Activated CD8-positive, alpha-beta T cell treated with anti-CD3 and anti-CD28 coated beads, Interleukin-2, amount 10 ng/mL, durations not matched to agents 7 days and 5 days (primary cell): ENCODE measurements at places on chromosomes 4 and X.

DNA sequence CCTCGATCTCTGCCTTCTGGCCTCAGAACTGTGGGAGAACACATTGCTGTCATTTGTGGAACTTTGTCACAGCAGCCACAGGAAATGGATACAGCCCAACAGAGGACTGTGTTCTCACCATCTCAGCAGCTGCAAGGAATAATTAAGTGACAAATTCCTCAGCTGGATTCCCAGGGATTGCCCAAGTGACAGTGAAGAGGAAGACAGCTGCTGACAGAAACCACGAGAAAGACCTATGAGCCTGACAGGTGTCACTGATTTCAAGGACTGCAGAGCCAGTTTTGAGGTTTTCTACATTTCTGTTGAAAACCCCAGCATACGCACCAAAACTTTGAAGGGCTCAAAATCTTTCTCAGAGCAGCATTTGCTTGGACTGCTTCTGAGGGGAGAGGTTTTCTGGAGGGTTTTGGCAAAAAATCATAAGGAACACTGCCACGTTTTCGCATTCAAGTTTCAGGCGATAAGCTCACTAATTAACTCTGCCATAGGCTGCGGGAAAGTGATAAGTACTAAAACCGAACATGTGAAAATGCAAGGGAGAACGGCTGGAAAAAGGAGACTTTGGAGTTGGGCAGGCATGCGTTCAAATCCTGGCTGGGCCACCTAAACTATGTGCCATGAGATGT, 88.8 kb downstream of the DRD5 start:
- peak; percentile 35 for DNase-seq

GRCh38 chr4:38611676-38612075, 52.3 kb upstream of the KLF3 start:
- no peak for DNase-seq

DNA sequence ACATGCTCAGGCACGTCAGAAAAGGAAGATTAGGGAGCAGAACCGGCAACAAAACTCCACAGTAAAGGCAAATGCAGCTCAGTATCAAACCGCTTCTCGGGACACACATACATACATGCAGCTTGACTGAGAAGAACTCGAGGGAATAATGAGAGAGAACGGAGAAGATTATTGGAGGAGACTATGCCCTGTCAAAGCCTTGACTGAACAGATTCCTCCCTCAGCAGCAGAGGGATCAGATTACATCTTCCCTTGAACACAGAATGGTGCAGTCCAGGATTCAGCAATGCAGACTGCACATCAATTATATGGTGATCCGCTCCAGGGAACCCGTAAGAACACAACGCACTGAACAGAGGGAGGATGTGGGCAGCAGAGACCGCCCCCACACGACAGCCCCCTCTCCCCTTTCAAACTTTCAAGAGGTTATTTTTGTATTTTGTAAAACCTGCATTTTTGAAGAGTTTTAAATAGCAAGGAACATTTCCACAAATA, 183.2 kb downstream of the FBXW7 start:
- peak; percentile 41 for DNase-seq

DNA sequence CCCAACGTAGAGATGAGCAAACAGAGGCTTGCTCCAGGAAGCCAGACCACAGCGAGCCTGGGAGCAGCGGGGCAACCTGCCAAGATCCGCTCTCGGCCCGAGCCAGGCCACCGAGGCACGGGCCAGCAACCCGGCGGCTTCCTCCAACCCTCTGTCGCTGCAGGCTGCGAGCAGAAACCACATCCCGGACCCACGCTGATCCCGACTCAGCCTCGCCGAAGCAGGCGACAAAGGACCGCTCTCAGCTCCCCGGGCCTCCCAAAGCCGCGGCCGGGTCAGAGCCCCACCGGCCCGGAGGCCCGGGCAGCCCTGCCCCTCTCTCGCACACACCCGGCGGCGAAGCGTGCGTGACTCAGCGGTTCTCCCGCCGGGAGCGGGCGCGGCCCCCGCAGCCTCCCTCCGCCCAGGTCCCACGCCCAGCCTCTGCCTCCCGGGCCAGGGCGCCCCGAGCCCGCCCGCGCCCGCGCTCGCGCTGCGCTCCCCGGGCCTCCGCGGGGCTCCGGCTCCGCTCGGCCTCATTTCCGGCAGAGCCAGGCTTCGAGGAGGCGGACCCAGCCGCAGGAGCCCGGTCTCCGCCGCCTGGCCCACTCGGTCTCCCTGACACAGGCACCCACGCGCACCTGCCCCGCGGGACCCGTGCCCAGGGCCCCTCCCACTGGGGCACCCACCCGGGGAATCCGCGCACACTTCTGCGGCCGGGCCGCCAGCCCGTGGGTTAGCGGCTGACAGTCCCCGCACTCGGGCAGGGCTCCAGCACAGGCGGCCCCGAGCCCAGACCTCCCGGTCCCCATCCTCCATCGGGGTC, 1.7 kb downstream of the PPP2R2C start:
- peak; percentile 24 for DNase-seq

- no peak for DNase-seq
Observed at GRCh38 chrX:100830547-100830946, 10.4 kb downstream of the CSTF2 start.

DNA sequence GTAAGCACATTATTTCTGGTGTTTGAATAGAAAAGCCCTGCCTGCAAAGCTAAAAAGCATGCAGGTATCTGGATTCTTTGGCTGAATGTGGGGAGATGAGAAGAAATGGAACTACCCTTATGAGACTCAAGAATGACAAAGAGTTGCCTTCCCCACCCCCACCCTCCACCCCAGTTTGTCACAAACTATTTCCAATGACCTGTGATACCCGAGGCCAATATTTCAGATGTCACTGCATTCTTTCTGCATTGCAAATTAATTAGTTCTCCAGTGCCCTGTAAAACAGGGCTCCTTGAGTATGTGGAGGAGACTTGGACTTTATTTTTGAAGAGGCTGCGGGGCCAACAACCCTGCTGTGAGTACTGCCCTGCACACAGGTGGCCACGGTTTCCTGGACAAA, 116.4 kb downstream of the ZNF827 start:
- no peak for DNase-seq

DNA sequence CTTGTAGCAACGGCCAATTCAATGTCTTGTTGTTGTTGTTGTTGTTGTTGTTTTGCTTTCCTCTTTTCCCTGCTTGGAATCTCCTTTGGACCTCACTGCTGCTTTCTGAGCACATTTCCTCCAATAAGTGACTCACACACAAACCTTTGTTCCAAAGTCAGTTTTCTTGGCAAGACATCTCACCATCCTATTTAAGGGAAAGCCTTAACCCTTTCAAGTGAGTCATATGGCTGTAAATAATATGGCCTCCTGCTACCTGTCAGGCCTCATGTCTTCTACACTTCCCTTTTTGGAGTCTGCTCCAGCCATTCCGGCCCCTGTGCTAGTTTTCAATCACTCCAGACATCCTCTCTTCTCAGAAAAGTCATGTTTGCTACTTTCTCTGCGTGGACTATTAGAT, 79.5 kb upstream of the MAGEB10 start:
- DNase-seq: no peak

DNA sequence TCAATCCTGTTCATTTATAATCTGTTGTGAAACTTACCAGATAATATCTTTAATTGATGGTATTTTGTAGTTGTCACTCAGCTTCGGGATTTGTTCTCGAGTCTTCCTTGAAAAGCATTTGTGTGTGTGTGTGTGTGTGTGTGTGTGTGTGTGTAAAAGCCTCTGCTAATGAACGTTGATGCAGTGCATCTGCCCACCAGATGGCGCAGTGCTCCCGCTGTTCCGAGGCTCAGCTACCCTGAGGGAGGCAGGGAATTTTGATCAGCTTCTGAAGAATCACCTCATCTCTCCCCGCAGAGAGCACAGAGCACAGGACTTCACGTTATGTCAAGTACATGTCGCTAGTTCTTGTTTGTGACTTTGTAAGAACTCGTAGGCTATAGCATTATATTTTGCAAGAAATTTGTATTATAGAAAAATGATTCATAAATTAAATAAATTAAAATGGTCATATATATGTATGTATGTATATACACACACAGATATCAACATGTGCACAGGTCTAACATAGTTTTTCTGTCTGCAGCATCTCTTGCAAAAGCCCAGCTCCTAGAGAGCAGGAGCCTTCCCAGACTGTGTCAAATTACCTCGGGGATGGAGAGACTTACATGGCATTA, 316.7 kb upstream of the IGFBP7 start:
- DNase-seq: peak; percentile 49

DNA sequence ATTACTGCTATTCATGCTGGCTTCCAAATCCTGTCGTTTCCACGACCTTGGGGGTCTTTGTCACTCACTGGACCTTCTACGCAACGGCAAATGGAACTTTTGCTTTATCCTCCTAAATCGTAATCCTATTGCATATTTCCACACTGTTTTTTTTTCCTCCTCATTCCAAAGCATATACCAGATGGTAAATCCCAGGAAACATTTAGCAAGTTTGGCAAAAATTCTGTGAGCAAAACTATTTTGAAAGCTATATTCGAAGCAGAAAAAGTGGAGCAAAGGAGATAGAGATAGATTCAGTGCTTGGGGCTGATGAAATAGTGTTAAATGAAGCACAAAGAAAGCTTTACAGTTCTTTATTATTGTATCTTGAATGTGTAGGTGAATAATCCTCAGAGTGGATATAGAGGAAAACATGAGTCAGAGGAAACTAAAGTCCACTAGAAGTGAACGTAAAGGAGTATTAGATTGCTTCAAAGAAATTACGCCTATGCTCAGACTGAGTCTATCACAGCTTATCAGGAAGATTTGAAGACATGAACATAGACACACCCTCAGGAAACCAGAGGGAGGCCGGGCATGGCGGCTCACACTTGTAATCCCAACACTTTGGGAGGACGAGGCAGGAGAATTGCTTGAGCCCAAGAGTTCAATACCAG, 50.2 kb upstream of the FAM9A start:
- DNase-seq: no peak

GRCh38 chrX:12868747-12869146, 1.9 kb downstream of the TLR7 start:
- DNase-seq: no peak

GRCh38 chrX:71578253-71579135, at the start of gene GCNA:
Gene GCNA, plus strand, starts transcription at chrX:71578437. Its CDS starts 2,385 bp downstream, at chrX:71580822.
- DNase-seq: no peak

- DNase-seq: no peak
Observed at GRCh38 chr4:110442309-110442708, 33.6 kb upstream of the ENPEP start.

GRCh38 chrX:13081395-13082205, 37.2 kb upstream of the FAM9C start:
- no peak for DNase-seq

DNA sequence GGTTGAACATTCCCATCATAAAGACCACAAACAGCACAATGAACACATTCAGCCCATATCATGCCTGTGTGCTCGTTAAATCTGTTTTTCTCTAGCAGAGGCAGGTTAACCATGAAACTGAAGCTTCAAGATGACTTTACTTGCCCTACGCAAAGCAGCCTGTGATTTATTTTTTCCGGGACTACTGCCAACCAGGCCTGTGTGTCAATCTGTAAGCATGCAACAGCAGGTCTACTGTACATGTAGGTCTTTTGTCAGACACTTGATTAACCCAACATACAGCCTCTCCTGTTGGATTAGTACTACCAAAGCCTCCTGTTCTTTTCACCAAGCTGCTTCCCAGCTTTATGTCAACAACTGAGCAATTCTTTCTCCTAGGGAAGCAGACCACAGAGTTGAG, 85.5 kb upstream of the ACSL1 start:
- DNase-seq: no peak

GRCh38 chr4:80423553-80424224, 88.2 kb downstream of the CFAP299 start:
- no peak for DNase-seq

- no peak for DNase-seq
Observed at GRCh38 chrX:16319929-16320328, 152.6 kb downstream of the MAGEB17 start.

DNA sequence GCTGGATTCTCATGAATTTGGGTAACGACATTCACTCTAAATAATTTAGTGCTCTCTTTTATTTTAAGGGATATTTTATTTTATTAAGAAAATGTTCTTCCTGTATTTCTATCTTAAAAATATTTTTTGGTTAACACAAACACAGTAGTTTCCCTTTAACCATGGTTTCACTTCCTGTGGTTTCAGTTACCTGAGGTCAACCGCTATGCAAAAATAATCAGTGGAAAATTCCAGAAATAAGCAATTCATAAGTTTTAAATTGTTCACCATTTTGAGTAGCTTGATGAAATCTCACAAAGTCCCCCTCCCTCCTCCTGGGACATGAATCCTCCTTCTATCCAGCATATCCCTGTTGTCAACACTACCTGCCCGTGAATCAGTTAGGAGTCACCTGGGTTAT, 71.4 kb downstream of the GBA3 start:
- DNase-seq: no peak

- no peak for DNase-seq
Observed at GRCh38 chr4:10704430-10704810, 19.9 kb upstream of the CLNK start.

DNA sequence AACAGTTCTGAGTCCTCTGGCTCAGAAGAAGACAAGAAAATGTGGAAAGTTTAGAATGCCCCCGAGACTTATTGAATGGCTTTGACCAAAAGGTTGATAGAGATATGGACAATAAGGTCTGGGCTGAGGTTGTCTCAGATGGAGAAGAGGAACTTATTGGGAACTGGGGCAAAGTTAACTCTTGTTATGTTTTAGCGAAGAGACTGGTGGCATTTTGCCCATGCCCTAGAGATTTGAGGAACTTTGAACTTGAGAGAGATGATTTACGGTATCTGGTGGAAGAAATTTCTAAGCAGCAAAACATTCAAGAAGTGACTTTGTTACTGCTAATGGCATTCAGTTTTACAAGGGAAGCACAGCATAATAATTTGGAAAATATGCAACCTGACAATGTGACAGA, 1549.3 kb upstream of the ADGRL3 start:
- DNase-seq: no peak

- no peak for DNase-seq
Observed at GRCh38 chrX:47186096-47186740, 7.4 kb upstream of the UBA1 start.

DNA sequence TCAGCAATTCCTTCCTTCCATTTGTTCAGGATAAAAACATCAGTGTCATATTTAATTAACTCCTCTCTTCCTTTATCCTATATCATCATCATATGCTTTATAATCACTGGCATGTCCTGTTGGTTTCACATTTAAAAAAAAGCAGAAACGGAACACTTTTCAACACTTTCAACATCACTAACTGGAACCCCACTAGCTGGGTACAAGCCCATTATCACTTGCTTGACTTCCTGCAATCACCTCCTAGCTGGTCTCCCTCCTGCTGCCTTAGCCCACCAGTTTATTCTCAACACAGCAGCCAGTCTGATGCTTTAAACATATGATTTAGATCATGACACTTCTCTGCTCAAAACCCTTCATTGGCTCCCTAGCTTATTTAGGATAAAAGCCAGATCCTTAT, 116.4 kb upstream of the LSM6 start:
- no peak for DNase-seq

GRCh38 chr4:81807386-81807785, 335.7 kb upstream of the RASGEF1B start:
- no peak for DNase-seq
